Inflammatory macrophage treated with lipopolysaccharide for 1 hour (primary cell): ENCODE measurements at places on chromosomes 11 and 22.

DNA sequence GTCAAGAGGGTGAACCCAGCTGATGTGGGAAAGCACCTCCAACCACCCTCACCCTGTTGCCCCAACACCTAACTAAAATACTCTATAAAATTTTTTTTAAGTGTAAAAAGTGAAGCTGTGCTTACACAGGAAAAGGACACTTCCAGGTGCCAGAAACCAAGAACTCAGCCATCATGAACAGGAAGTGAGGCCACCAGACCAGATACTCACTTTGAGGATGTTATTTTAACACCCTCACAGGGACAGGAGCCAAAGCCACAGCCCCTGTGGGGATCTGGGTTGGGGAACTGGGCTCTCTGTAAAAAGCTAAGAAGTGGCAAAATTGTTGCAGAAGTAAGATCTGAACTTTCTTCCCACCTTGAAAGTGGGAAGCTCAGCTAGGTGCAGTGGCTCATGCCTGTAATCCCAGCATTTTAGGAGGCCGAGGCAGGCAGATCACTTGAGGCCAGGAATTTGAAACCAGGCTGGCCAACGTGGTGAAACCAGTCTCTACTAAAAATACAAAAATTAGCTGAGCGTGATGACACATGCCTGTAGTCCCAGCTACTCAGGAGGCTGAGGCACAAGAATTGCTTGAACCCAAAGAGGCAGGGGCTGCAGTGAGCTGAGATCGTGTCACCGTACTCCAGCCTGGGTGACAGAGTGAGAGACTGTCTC lies 3.8 kb downstream of the RSPH14 start:
- DNase-seq = no peak

GRCh38 chr11:117265745-117266144 lies 25.4 kb upstream of the BACE1-AS start:
- no peak for DNase-seq

DNA sequence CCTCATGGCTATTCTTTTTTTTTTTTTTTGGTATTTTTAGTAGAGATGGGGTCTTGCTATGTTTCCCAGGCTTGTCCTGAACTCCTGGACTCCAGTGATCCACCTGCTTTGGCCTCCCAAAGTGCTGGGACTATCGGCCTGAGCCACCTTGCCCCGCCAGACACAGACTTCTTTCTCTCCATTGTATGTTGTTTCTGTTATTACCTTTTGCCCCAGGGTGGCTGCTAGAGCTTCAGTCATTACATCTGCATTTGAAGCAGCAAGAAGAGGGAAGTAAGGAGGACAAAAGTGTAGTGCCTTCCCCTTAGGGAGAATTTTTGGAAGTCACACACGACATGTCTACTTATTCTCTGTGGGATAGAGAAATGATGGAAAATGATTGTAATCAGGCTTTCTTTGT lies 10.1 kb upstream of the OSBP start:
- DNase-seq = no peak

- DNase-seq = no peak
These were observed 5.1 kb upstream of the A4GALT start for GRCh38 chr22:42725606-42726355.

DNA sequence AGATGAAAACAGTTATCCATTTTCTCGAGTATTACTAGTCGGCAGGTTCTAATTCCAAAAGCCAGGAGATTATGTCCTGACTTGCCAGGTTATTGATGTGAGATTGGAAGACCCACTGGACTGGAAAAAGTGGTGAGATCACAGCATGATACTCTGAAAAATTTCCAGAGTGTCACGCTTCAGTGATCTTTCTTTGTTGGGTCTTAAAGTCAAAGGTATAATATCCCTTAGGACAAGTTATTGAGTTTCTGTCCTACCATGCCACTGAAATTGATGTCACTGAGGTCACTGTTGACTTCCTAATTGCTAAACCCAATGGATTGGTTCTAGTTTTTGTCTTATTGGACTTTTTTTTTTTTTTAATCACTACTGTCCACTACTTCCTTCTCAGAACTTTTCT lies 104.5 kb upstream of the GRAMD1B start:
- no peak for DNase-seq

- DNase-seq = no peak
These were observed 36.6 kb upstream of the NNMT start for GRCh38 chr11:114259551-114259983.

- no peak for DNase-seq
These were observed 314.1 kb downstream of the CTTN start for GRCh38 chr11:70712471-70712870.

- no peak for DNase-seq
These were observed 14.7 kb downstream of the MPEG1 start for GRCh38 chr11:59197991-59198390.

DNA sequence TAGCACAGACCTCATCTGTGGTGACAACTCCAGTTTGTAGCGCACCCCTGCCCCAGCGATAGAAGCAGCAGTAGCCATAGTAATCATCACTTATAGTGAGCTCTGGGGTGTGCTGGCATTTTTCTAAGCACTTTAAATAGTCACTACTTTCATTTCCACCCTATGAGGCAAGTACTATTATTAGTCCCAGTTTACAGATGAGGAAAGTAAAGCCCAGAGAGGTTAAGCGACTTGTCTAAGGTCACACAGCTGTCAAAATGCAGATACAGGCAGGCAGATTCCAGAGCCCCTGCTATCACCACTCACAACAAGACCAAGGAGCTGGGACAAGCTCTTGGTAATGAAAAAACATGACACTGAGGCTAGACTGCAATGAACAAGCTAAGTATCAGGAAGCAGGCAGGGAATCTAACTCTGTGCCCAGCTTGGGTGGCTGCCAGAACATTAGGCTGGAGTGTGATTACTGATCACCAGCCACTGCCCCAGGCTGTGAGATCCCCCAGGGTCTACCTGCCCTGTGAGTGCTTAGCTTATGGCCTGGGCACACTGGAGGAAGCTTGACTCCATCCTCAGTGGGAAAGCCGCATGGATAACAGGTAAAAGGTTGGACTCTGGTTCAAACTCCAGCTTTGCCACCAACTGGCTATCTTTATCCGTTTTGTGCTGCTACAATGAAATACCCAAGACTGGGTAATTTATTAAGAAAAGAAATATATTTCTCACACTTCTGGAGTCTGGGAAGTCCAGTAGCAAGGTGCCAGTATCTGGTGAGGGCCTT lies 561.1 kb downstream of the MN1 start:
- no peak for DNase-seq

- no peak for DNase-seq
These were observed 158.6 kb downstream of the KIRREL3 start for GRCh38 chr11:126841999-126842398.

DNA sequence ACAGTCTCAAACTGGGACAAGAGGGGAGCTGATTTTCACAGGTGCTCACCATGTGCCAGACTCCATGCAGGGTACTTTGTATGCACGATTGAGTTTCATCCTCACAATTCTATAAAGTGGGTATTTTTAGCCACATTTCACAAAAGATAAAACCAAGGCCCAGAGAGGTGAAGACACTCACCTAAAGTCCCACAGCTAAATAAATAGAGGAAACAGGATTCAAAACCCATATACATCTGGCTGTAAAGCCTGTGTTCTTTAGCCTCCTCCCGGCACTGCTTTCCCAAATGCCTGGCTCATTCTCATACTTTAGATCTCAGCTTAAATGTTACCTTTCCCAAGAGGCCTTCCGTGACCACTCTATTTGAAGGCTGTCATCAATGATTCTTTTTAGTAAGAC lies 13.2 kb upstream of the KCTD14 start:
- DNase-seq = no peak

DNA sequence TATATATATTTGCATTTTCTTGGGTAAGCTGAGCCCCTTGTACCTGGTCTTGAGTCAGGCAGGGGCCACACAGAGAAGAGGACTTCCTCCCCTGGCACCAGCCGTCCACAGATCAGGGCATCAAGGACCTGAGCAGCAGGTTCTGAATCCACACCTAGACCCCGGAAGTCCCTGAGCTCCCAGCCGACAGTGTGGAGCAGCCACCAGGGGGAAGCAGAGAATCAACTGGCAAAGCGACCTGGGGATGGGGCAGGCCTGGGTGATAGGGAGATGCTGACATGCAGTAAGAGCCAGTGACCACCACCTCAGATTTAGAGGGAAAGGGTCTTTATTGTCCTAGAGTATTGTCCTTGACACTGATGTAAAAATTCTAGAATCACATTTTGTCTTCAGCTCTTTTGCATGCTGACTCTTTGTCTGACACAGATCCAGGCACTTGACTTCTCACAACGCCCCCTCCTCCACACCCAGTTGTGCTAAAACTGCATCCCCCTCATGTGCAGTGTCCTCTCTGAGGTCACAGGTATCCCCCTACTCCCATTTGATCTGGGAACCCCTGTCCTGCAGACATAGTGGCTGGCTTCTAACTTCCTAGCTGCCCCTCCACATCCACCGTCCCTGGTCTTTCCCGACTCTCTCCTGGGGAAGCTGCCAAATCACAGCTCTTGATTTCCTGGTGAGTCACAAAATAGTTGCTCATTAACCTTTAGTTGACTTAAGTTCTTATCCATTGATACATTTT lies 109.3 kb downstream of the GGTLC2 start:
- peak; percentile 30 for DNase-seq

DNA sequence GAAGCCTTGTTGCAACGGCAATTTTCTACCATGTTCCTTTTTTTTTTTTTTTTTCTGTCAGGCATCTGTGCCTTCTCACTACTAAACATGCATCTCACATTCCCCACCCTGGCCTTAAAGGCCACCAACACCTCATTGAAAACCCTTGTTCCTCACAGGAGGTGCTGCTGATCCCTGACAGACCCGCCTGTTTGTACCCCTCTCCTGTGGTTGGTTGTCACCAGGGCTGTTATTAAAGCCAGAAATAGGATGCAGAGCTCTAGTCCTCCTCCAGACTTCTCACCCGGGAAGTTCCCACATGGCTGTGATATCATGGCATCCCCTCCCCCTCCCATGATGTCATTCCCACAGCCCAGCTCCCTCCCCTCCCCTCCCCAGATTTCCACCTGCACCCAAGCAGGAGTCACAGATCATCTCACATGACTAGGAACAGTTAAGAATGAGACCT lies 302.8 kb upstream of the NCAM1 start:
- DNase-seq = no peak

- DNase-seq = no peak
These were observed 9.2 kb upstream of the NDUFS8 start for GRCh38 chr11:68021167-68021787.

DNA sequence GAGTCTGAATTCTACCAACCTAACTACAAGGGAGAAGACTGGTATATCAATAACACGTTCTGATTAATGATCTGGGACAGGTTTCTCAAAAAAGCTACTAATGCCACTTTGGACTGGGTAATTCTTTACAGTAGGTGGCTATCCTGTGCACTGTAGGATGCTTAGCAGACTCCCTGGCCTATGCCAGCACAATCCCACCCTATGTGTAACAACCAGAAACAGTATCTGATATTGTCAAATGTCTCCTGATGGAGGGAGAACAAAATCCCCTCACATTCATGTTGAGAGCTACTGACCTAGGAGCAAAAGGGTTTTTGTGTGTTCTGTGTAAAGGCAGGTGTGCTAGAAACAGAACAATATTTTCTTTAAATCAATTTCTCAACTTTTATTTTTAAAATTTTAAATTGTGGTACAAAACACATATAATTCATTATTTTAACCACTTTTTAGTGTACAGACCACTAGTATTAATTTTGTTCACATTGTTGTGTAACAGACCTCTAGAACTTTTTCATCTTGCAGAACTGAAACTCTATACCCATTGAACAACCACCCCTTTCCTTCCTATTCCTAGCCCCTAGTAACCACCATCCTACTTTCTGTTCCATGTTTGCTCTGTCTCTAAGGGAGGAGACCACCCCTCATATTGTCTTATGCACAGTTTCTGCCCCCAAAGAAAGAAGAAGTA lies 2.1 kb upstream of the MS4A6A start:
- no peak for DNase-seq

- no peak for DNase-seq
These were observed 2.1 kb downstream of the SOX10 start for GRCh38 chr22:37982151-37982785.

GRCh38 chr11:120869516-120870011 lies 154.3 kb upstream of the TBCEL start:
- DNase-seq = no peak

- no peak for DNase-seq
These were observed 53.6 kb downstream of the BCR start for GRCh38 chr22:23233752-23234408.

- no peak for DNase-seq
These were observed 49.3 kb upstream of the WNT7B start for GRCh38 chr22:46025973-46026898.

DNA sequence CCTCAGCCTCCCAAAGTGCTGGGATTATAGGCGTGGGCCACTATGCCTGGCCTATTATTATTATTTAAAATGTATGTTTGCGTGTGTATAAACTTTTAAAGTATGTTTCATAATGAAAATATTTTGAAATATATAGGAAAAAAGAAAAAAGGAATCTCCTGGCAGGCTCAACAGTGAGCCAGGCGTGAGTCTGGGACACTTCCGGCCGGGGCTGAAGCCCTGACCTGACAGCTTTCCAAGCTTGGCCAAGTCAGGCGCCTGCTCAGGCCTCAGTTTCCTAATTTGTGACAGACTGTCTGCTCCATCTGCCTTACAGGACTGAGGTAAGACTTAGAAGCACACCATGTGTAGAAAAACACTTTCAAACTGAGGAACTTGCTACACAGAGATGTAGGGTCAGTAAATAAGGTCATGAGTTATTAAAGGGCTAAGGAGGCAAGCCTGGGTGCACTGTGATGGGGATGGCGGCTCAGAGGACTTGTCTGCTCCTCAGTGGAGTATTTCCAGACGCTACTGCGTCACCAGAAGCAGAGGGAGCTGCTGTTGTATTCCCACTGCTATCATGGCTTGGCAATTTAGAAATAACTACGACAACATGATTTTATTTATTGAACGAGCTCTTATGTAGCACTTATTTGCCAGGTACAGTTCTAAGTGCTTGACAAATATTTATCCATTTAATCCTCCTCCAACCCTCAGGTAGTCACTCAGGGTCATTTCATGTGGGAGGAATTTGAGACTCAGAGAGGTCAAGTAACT lies 100.1 kb downstream of the PRR5L start:
- no peak for DNase-seq

DNA sequence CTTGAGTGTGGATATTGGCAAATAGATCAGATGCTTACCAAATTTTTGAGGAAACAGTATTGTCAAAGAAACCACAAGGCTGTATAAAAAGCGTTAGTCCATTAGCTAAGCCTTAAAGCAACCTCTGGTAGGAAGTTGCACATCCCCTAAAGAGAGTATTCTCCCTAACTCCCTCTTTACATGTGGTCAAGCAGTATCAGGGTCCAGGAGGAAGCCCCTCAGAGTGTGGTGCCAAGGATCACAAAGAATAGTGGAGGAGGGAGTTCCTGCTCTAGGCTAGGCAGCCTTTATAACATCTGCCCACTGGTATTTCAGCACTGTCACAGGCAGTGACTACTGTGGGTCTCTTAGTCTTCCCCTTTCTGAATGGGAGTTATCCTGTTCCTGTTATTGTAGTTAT lies 18.8 kb upstream of the AMPD3 start:
- peak; percentile 84 for DNase-seq

GRCh38 chr11:124843616-124843910 lies 21.7 kb upstream of the ROBO3 start:
- DNase-seq = no peak

DNA sequence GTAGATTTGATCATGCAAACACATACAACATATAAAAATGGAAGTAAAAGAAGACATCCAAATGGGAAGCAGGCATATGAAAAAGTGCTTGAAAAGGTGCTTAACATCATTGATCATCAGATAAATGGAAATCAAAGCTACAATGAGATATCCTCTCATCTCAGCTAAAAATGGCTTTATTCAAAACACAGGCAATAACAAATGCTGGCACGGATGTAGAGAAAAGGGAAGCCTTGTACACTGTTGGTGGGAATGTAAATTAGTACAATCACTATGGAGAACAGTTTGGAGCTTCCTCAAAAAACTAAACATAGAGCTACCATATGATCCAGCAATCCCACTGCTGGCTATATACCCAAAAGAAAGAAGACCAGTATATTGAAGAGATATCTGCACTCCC lies 549 bp upstream of the TCN1 start:
- DNase-seq = peak; percentile 11
